Stimulated activated CD4-positive, alpha-beta T cell treated with anti-CD3 and anti-CD28 coated beads, Interleukin-1b, Interleukin-23, amount 100 ng/mL, for 4 hours (primary cell): ENCODE measurements at places on chromosomes 6 and 20.

GRCh38 chr6:84082689-84083265 is 49.2 kb downstream of the MRAP2 start:
- DNase-seq: no peak

DNA sequence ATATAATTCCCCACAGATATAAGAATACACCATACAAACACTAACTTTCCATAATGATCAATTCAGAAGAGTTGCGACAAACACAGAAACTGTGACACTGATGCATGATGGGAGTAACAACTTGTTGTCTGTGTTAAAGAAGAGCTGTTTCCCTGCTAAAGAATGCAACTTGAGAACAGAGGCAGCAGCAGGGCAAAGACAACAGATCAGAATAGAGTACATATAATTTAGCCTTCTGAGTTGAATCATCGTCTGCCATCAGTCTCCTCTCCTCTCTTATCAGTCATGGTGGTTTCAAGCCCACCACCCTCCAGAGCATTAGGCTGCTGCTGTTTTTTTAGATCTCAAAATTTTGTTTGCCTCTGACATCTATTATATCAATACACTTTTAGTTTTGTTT is 280.4 kb downstream of the UBE3D start:
- no peak for DNase-seq

- no peak for DNase-seq
Measured at GRCh38 chr20:44431502-44432234, 44.0 kb upstream of the TTPAL start.

DNA sequence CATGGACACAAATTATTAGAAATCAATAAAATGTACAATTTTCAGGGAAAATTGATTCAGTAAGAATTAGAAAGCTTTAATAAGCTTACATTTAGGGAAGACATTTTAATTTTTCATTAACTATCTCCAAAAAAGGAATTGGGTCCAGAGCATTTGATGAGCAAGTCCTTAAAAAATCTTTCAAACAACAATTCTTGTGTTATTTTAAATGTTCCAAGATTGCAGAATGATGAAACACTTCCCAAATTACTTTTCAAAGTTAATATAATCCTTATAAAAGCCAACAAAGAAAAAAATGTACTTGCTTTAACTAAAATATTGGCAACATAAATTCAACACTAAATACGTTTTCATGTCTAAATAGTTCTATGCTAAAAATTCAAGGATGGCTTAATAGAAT is 102.0 kb downstream of the ADAT2 start:
- no peak for DNase-seq

DNA sequence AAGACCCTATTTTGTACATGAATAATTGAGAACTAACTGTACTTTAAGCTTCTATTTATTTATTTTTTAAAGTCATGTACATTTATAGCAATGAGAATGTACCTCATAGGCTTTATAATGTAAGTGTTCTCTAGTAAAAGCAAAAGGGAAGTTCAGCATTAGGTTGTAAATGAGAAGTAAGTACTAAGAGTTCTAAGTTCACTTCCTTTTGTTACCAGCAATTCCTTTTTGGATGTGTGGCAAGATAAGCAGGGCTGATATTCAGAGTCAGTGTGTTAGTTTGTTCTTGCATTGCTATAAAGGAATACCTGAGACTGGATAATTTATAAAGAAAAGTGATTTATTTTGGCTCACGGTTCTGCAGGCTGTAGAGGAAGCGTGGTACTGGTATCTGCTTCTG is 54.0 kb upstream of the CCN2 start:
- no peak for DNase-seq

- DNase-seq: no peak
Measured at GRCh38 chr6:127582777-127583462, 5.9 kb downstream of the C6orf58 start.

GRCh38 chr6:128161839-128162238 is 261.0 kb upstream of the THEMIS start:
- no peak for DNase-seq
